ENCODE measurements at places on chromosomes 7 and 10. TPM values are rescaled to one million over a fixed set of nuclear protein-coding genes. Genes with fewer than 3 reads are reported as not detected.

The SPDYE6 gene
- not detected for polyA plus RNA-seq

The ZC3HAV1 gene
- polyA plus RNA-seq, result 10.2 TPM

The CLCN1 gene
- 0.05 TPM for polyA plus RNA-seq

The NKX2-3 gene
- not detected for polyA plus RNA-seq

The TUBB8 gene
- 0.48 TPM for polyA plus RNA-seq

The CALU gene
- polyA plus RNA-seq, result 173 TPM

The HOXA11 gene
- polyA plus RNA-seq, result 39.1 TPM

DNA sequence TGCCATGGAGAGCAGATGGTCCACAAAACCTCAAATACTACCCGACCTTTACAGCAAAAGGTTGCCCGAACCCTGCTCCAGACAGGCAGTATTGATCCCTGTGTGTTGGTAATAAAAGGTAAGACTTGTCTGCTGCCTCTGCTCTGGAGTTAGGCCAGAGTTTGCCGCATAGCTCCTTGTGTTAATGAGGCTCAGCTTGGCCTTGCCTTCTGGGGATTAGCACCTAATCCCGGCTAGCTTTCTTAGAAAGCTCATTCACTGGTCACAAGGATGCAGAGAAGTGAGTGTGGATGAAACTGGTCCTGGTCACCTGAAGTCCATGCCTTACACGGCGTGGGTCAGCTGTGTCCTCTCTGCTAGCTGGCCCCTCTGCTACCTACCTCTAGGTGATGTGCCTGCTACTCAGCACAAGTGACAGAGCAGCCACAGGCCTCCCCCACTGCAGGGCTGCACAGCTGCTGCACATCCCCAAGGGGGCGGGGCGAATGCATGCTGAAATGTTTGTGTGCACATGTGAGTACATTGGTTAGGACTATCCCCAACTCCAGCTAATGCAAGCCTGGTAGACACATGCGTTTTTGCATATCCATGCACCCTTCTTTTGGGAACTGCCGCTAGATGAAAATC is 31.7 kb upstream of the SYPL1 start:
- no peak for DNase-seq

GRCh38 chr7:115496006-115496405 is 534.6 kb downstream of the TFEC start:
- no peak for DNase-seq

- no peak for DNase-seq
Observed at GRCh38 chr7:116511552-116512519, 12.3 kb downstream of the CAV2 start.

DNA sequence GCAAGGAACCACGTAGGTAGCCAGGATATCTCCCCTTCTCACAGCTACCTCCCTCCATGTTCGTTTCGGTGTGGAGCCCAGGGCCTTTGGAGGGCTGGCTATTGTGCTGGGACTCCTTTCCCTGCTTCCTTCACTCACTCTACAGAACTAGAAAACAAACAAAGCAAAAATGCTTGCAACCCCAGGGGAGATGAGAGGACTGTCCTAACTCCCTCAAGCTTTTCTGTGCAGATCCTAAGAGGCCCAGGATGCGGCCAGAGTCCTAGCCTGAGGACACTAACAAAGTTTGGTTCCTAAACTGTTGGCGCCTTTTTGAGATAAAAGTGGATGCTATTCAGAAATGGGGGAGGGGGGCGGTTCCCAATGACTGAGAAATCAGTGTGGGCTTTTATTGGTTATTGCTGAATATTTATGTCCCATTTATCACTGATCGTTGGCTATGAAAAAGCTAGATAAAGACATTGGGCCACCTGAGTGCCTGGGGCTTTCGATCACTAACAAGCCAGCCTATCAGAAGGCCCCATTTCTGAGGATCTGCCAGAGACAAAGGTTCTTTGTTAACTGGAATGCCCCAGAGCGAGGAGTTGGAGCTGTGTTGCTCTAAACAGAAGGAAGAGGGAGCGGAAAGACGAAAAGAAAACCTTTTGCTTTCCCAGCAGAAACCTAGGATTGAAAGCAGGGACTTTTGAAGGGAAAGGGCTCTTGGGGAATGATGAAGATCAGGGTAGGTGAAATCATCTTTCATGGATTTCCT is 95.2 kb upstream of the EGR2 start:
- DNase-seq, result no peak

GRCh38 chr7:1285556-1286301 is 53.1 kb downstream of the UNCX start:
- no peak for DNase-seq

DNA sequence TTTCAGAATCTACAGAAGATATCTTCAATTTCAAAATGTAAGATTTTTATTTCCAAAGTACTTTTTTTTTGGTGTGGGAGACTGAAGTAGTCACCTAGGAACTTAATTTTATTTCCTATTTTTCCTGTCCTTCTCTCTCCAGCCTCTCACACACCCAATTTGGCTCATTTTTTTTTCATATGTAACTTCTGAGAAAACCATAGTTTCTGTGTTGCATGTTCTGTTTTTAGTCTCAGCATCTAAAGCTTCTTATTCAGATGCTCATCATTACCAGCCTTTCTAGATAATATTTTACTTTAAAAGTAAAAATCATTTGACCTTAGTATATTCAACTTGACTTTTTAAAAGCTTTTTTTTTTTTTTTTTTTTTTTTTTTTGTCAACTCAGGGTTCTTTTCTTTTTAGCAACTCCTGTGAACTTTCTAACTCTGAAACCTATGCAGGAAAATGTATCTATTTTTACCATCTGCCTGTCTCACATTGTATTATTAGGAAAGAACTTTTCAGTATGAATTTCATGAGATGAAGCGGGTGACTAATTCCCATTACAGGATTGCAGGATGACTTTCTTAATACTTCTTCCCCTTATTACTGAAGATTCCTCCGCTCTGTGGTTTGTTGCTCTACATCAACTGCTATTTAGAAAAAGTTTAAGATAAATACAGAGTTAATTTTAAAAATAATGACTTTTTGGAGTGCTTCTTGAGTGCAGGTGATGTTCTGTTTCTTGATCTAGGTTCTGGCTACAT is 73.6 kb upstream of the LSM8 start:
- no peak for DNase-seq

DNA sequence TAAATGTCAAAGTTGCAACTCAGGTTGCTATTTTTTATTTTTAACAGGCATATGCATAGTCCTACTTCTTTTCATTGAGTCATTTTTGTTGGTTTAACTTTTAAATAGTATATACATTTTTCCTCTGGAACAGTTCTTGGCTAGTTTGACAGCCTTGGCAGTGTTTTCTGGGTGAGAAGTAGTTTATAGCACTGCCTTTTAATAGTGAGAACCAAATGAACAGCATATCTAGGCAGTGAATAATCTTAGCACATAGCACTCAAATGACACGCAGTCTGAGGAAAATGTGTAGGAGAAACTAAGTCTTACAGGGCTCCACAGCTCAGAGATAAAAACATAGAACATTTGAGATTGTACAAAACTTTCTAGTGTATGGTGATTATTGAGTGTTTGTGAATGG is 265.5 kb upstream of the POT1 start:
- no peak for DNase-seq

DNA sequence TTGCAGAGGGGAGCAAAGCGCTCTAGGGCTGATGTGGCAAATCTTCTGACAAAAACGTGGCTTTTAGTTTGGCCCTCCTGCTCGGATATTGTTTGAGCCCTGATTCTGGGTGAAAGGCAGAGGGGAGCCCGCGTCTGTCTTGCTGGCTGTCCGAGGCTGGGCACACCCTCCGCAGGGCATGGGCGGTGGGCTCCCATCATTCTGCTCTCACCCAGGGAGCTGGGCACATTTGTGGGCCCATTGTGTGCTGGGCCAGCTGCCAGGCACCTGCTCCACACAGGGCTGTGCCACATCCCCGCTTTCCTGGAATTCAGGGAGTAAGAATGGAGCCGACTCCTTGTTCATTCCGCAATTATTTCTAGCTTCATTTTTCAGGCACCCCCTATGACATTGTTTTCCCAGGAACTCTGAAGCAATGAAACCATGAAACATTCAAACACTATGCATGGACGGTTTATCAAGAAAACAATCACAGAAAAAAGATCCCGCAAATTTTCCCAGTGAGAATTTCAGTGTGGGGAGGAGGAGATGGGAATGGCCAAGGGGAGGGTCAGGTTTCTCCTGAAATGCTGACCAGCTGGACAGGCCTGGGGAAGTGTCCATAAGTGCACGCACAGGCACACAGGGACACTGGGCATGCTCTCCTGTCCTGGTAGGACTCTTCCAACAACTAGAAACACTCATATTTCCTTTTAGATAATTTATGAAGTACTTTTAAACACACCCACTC is 341.1 kb downstream of the CXCL12 start:
- no peak for DNase-seq

DNA sequence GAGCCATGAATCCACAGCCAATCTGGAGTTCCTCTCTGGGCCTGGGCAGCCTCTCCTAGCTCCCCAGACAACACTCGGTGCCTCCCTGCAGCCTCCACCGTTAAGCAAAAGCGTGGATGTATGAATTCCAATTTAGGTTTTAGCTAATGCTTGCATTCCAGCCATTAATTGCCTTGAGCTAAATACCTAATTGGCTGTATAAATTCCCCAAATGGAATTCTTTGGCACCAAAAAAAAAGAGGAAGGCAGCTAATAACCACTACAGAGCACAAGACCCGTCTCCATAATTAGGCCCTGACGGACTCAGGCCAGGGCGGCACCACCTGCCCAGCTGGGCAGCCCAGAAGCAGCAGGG is 140.5 kb downstream of the PTPRN2 start:
- no peak for DNase-seq

DNA sequence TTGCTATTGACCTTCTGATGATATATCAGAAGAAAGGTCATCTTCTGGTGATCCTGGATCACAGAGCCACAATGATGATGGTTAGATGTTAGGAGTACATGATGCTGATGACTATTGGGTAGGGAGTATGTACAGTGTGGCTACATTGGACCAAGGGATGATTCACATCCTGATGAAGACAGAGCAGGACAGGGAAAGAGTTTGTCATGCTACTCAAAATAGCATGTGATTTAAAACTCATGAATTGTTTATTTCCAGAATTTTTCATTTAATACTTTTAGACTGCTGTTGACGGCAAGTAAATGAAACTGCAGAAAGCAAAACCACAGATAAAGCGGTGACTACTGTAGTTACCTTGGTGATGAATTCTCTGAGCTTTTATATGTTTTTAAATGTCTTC is 397.3 kb downstream of the PPP1R3A start:
- DNase-seq, result no peak

DNA sequence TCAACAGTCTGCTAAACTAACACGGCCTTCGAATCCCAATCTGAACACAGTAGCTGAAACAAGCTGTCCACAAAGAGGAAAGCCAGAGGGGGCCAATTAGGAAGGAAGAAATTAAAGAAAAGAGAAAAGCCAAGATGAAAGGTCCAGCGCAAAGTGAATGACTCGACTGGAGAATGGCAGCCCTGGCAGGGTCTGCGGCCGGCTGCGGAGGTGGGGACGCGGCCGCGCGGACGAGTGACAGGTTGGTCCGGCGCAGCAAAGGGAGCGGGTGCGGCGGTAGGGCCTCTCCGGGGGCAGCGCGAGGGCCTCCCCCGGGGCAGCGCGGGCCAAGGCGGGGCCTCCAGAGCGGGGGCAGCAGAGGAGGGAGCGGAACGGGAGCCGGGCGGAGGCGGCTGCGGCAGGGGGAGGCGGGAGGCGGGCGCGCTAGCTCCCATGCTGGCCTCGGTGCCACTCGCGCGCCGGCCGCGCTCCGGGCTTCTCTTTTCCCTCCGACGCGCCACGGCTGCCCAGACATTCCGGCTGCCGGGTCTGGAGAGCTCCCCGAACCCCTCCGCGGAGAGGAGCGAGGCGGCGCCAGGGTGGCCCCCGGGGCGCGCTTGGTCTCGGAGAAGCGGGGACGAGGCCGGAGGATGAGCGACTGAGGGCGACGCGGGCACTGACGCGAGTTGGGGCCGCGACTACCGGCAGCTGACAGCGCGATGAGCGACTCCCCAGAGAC is at the start of gene VWC2:
Gene VWC2 (plus strand): TSS at position 421 of the 718 bp plus-strand sequence. CDS start 1,798 bp downstream, outside the sequence.
- no peak for DNase-seq

DNA sequence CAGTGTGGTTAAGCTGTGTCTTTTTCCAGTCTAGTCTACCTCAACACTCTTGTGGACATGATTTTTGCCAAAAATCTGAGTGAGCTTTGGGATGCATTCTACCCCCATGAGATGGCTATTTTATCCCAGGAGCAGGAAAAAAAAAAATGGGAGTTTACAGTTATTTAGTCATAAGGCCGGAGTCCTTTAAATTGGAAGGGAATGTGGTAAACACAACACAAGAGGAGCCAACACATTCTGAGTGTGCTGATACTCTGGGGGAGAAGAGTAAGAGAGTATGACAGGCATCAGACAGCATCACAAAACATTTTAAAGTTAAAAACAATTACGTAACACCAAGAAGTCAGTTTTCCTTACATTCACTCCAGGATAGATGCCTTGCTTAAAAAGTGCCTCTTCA is 46.1 kb downstream of the C1GALT1 start:
- DNase-seq, result no peak

GRCh38 chr7:2732959-2733584 is 45.1 kb downstream of the AMZ1 start:
- DNase-seq, result no peak
